Activated effector memory CD4-positive, alpha-beta T cell treated with Interleukin-2 at 50 U/mL for 16 hours (primary cell): ENCODE measurements at places on chromosomes 16 and 17.

- DNase-seq = no peak
Measured at GRCh38 chr17:74415608-74416396, 16.1 kb upstream of the GPRC5C start.

- DNase-seq = no peak
Measured at GRCh38 chr17:17937201-17937853, 34.9 kb downstream of the TOM1L2 start.

DNA sequence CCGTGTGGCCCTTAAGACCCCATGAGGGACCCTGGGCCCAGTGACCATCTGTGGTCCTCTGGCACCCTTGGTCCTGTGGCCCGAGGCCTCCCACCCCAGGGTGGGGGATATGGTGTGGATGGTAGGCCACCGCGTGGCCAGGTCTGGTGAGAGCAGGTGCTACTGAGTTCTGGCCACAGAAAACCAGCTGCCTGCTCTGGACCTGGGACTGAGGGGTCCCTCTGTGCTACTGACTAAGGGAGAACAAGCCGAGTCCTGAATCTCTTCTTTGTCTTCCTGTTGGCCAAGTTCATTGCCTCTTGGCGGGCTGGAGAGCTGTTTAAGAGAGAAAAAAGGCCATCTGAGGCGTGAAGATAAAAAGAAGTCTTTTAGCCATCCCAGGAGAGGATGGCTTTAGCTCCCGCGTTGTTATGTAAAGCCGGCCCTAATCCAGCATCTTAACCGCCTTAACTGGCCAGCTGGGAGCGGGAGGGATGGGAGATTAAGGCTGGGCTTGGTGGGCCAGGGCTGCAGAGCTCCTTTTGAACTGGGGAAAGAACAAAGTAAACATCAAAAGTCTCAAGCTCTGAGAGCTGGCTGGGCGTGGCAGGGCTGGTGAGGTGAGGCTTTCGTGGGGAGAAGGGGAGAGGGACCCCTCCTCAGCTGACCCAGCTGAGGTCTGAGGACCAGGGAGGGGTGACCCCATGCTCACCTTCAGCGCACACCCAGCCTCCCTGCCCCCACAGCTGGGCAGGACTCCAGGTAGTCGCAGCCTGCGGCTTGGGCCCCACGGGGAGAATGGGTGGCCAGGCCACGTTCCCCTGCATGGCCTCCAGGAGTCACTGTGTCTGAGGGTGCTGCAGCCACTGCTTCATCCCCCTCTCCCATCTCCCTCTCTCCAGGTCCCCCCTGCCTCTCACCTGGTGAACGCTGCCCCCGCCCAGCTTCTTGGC lies 62.4 kb downstream of the NKD1 start:
- DNase-seq = no peak

DNA sequence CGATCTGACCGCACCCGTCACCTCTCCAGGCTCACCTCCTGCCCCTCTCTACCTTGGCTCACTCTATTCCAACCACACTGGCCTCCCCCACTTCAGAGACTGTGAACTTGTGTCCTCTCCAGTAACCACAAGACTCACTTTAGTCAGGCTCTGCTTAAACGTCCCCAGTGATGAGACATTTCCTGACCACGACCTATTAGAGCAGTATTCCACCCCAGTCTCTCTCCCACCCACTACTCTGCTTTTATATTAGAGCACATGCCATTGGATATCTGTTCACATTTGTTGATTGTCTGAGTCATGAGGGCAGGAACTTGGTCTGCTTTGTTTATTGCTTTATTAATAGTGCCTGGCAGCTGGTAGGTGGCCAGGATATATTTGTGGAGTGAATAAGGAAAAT lies 20.1 kb downstream of the COX11 start:
- no peak for DNase-seq

- DNase-seq = no peak
Measured at GRCh38 chr17:73140566-73140965, 24.2 kb upstream of the SSTR2 start.

- peak; percentile 91 for DNase-seq
Measured at GRCh38 chr17:81871387-81872230, 472 bp upstream of the ARHGDIA start.

DNA sequence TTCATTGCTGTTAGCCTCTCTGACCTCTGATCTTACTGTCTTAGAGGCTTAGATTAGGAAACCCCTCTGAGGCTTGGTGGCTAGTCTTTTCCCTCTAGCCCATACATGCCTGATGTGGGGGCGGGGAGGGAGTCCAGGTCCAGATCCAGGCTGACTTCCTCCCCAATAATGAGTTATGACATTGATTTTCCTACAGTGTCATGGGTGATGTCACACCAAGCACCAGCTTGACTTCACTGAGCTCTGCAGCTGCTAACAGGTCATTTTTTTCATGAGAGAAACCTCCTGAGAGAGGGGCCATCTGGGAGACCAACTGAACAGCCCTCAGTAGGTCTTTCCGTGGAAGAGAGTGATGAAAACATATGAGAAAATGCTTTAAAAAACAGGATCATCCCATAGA lies 180.2 kb upstream of the N4BP1 start:
- DNase-seq = no peak

DNA sequence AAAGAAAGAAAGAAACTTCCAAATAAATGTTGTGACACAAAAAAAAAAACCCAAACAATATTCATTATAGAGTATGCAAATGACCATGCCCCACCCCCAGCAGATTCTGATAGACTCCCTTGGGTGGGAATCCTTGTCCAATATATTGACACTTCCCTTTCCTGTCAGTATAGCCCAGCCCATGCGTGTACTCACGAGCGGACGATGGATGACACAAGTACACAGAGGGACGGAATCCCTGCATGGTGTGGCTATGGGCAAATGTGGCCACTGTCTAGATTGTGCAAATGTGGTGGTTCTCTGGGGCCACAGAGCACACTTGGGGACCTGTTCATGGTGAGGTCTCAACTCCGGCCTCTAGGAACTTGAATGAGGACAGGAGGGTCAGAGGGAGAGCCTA lies 3.1 kb downstream of the RAB37 start:
- DNase-seq = no peak
